Esophagus mucosa (tissue), 1 donor: ENCODE measurements at places on chromosomes 1 and 21.

DNA sequence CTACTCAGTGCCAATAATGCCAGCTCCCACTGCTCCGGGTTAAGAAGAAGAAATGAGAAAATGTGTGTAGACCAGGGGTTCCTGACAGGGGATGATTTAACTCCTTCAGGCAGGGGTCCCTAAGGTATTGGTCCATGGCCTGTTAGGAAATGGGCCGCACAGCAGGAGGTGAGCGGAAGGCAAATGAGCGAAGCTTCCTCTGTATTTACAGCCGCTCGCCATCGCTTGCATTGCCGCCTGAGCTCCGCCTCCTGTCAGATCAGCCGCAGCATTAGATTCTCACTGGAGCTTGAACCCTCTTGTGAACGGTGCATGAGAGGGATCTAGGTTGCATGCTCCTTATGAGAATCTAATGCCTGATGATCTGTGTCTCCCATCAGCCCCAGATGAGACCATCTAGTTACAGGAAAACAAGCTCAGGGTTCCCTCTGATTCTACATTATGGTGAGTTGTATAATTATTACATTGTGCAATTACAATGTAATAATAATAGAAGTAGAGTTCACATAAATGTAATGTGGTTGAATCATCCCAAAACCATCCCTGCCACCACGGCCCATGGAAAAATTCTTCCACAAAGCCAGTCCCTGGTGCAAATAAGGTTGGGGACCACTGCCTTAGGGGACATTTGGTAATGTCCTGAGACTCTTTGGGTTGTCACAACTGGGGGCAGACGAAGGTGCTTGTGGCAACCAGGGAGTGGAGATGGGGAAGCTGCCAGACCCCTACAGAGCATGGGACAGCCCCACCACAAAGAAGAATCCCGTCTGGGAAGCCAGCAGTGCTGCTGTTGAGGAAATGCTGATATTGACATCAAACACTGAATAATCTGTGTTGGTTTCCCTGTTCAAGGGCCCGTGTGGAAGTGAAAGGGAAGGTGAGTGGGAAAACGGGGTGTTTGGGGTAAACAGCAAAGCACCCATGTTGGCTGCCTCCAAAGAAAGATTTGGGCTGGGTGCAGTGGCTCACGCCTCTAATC lies 60.8 kb downstream of the DHRS3 start:
- ATAC-seq: no peak

GRCh38 chr1:184806296-184806721 lies 51.7 kb upstream of the EDEM3 start:
- ATAC-seq: peak; percentile 21

DNA sequence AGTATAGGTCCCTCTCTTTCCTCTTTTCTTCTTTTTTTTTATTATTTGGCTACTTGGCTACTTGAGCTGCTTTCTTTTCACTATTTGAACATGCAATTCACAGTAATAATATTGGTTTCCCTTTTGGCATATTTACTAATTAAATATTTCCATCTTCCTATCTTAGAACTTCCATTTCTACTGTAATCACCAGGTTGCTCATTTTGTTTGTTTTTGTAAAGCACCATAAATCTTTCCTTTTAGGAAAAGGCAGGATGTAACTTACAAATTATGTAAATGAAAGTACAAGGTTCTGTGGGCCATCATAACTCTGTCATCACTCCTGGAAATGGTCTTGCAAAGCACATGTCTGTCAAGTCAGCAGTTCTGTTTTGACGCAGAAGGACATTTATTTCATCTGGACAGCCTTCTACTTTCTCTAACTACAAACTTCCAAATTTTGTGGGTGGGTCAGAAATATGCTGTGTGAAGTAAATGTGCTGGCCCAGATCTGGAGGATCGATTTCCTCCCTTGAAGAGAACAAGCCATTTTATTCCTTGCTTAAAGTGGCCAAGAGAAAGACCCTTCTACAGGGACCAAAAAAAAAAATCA lies 71.7 kb upstream of the TNFSF18 start:
- ATAC-seq: no peak

GRCh38 chr1:116881879-116882520 lies 27.7 kb upstream of the PTGFRN start:
- ATAC-seq: peak; percentile 85

GRCh38 chr21:45528981-45529784 lies 13.1 kb downstream of the SLC19A1 start:
- no peak for ATAC-seq

GRCh38 chr1:18160290-18160942 lies 52.8 kb downstream of the IGSF21 start:
- no peak for ATAC-seq

GRCh38 chr1:30971496-30971895 lies 62.9 kb upstream of the SDC3 start:
- no peak for ATAC-seq

DNA sequence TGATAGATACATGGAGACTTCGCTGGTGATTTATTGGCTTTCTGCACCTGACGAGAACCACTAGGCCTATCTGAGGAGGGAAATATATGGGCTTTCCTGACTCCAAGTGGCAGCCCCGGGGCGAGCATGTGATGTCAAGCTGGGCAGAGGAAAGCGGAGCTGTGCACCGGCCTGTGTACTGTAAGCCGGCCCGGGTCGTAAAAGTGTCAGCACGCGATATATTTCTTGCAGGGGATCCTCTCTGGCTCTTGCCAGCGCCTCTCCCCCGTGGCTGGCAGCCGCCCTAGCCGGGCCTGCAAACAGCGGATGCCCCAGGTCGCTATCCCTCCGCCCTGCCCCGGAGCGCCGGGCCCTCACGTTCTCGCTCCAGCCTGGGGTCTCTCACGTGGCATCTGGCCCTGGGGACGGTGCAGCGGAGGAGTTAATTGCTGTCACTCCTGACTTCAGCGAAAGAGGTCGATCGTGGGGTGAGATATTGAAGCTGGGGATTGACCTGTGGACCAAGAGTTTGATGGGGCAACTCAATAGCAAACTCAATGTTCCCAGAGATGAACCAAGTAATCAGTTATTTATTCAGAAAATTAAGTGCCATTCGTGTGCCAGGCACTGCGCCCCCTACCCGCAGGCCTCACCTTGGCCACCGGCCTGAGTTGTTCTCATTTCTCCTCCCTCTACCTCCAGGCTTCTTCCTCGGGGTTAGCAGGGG lies 41.0 kb upstream of the HAO2 start:
- peak; percentile 36 for ATAC-seq

DNA sequence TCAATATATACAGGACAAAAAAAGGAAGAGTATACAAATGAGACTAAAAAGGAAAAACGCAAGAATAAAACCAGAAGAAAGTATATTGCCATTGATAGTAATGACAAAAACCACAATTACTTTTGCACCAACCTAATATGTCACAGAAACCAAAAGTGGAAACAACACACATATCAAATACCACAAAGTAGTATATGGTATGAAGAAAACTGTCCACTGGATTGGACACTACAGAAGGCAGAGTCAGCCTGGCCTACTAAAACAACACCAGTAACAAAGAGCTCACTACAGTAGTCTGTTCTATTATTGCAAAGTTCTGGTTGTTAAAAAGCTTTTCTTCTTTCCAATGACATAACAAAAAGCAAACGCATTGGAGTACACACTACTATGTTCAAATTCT lies 17.7 kb downstream of the TESK2 start:
- no peak for ATAC-seq

GRCh38 chr1:245575710-245576109 lies 420.9 kb downstream of the KIF26B start:
- ATAC-seq: no peak

GRCh38 chr1:160827418-160827817 lies 31.4 kb downstream of the LY9 start:
- peak; percentile 74 for ATAC-seq

DNA sequence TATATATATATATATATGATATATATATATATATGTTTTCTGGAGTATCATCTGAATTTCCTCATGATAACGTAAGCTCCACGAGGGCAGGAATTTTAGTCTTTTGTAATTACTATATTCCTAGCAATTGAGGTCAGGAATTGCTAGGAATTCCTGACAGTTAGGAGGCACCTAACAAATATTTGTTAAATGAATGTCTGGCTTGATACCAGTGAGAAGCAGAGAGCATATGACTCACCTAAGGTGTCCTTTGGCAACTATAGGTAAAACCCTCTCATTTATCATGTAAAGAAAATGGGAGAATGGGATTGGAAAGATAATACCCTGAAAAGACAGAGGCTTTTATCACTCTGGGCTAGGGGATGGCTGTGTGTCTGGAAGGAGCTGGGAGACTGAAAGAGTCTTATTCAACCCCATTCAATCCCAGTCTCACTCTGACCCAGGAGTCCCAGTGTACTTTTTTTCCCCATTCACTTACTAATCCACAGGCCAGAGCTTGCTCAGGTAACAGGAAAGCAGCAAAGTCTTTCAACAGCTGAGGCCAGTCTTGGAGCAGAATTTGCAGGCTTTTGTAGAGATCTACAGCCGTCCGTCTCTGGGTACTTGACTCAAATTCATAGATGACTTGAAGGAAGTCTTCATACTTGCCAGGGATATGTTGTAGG lies 71.2 kb downstream of the DAP3 start:
- ATAC-seq: peak; percentile 42

- ATAC-seq: no peak
Measured at GRCh38 chr1:243244432-243244841, 10.6 kb downstream of the CEP170 start.

- ATAC-seq: no peak
Measured at GRCh38 chr21:39984286-39984991, 117.2 kb downstream of the PCP4 start.

DNA sequence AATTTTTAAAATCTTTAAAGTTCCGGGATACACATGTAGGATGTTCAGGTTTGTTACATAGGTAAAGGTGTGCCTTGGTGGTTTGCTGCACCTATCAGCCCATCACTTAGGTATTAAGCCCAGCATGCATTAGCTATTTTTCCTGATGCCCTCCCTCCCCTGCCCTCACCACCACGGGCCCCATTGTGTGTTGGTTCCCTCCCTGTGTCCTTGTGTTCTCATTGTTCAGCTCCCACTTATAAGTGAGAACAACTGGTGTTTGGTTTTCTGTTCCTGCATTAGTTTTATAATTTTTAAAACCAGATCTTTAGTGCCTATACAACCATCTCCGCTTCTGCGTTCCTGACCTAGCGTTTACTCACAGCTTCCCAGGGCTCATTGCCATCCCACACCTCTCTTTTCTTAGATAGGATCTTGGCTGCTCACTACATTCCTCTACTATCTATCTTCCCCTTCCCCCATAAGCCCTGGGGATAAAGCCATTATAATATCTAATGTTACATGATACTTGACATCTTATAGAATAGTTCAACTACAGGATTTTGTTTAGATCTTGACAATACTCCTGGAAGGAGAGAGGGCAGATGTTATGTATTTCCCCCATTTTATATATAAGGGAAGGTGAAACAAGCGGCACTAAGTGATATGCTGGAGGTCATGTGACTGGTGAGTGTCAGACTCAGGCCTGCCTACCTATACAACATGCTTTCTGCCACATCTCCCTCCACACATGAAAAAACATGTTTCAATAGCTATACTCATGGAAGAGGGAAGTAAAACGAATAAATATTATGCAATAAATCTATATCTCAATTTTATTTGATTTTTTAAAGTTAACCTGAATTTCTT lies 52.3 kb upstream of the DNAJC6 start:
- ATAC-seq: no peak

- no peak for ATAC-seq
Measured at GRCh38 chr1:151011154-151011850, 3.1 kb downstream of the PRUNE1 start.

DNA sequence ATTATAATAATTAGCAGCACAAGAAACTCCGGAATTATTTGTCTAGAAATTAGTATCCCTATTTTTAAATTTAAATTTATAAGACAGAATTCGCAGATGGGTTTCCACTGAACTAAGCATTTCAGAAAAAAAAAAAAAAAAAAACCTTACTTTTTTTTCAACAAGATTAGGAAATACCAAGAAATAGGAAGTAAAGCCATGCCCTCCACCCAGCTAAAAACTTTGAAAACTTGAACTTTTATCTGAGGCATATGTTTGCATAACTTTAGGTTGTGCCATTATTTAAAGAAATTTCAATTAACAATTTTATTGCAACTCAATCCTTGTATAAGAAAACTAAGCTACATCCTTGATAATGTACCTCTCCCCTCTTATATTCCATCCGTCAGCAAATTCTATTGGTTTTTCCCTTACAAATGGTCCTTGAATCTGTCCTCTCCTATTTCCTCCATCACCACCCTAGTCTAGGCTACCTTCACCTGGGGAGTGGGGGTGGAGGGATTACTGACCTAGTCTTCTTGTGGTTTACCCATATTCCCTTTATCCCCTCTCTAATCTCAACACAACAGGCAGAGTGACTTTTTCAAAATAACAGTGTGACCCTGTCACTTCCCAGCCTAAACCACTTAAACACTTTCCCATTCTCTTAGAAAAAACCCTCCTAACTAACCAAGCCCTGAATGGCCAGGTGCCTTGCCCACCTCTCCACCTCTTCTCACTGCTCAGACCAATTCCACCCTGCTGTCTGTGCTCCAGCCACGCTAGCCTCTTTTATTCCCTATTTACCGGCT lies 1.4 kb upstream of the EVI5 start:
- ATAC-seq: no peak

DNA sequence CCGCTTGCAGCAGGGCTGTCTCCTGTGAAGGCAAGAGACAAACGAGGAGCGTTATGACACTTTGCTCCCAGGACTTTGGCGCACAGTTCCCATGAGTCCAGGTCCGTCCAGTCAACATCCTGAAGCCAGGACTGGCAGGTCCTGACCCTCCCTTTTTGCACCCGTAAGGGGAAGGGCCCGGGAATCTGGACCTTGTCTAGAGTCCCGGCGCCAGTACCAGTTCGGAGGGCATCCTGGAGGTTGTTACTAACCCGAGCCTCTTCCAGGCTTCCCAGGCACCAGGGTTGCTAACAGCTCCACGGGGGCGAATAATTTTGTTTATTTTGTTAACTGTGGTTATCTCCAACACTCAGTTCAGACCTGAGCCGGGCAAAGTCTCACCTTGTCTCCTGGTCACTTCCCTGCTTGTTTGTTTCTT lies 682 bp upstream of the RWDD3 start:
- ATAC-seq: peak; percentile 12

DNA sequence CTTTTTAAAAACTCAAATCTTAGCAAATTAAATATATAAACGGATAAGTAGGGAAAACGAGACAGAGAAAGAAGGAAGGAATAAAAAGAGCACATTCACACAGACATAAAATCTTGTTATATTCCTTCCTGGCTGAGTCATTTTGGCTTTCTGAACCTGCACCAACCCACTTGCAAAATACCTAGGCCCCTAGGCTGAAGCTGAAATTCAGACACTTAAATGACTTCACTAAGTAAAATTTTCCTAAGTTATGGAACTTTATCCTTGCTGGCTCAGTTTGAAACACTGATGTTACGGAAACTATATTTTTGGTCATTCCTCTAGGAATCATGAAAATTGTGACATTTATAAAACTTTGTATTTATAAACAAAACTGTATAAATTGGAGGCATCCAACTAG lies 462.8 kb upstream of the NFIA start:
- ATAC-seq: no peak

GRCh38 chr1:67683316-67683715 lies 1.7 kb upstream of the GADD45A start:
- ATAC-seq: no peak

DNA sequence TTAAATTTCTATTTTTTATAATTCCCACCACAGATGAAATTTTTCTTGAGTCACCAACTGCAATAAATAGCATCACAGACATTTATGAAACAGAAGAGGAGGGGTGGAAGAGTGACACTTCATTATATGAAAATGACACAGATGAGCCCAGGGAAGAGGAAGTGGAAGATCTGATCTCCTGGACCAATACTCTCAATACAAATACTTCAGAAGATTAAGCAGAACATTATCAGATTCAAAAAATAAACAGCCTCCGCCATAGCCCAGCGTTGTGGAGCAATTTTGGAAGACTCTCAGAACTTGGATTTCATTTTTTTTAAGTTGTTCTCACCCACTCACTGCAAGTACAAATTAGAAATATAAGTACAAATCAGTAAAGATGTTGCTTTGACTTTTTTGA lies 63.6 kb downstream of the UBE2U start:
- ATAC-seq: no peak
